T-cell (primary cell): ENCODE measurements at places on chromosomes 4 and X.

DNA sequence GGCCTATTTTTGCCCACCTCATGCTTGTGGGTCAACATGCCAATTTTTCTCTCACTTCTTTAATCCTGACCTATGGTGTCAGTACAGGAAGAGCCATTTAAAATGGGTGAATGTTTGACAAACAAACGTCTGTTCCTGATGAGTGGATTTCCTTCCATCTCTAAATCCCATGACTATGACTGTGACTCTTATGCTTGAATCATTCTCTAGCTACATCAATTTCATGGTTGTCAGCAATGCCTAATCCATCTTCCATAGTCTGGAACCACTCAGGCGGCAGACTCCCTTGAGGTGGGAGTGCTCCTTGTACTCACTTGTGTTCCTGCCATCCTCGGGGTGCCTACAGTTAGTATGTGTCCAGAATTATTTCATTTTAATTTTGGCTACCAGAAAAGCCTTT is 194.9 kb upstream of the RPS6KA3 start:
- no peak for DNase-seq

- no peak for DNase-seq
Observed at GRCh38 chrX:111634823-111635729, 45.9 kb upstream of the ALG13 start.

- DNase-seq = no peak
Observed at GRCh38 chrX:25531096-25531495, 515.3 kb upstream of the ARX start.

- DNase-seq = no peak
Observed at GRCh38 chr4:19417256-19417655, 834.4 kb upstream of the SLIT2 start.

DNA sequence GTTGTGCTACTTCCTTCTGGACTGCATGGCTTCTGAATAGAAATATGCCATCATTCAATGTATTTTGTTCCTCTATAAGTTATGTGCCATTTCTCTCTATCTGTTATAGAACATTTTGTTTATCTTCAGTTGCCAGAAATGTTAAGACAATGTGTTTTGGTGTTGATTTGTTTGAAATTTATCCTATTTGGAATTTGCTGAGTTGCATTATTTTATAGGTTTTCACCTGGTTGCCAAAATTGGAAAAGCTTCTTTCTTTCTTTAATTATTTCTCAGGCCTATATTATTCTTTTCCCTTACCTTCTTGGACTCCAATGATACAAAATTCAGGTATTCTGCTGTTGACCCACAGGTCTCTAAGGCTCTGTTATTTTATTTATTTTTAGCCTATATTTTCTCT is 33.4 kb upstream of the CFAP47 start:
- DNase-seq = no peak

DNA sequence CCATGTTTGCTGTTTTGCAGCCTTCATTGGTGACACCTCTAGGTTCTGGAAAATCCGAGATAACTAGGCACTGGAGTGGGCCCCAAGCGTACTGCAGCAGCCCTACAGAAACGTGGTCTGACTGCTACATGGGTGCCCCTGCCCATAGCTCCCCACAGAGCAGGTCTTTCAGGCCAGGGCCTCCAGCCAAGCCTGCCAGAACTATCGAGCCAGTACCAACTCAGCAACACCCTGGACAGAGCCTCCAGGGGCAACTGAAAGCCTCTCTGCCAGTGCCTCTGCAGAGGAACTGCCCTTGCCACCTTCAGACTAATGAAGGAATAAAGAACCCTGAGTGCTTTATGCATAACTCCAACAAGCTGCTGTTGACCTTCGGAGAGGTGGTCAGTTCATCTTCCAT is 111.1 kb upstream of the PPP3CA start:
- no peak for DNase-seq

GRCh38 chr4:86283371-86283770 is 76.5 kb downstream of the MAPK10 start:
- DNase-seq = no peak

DNA sequence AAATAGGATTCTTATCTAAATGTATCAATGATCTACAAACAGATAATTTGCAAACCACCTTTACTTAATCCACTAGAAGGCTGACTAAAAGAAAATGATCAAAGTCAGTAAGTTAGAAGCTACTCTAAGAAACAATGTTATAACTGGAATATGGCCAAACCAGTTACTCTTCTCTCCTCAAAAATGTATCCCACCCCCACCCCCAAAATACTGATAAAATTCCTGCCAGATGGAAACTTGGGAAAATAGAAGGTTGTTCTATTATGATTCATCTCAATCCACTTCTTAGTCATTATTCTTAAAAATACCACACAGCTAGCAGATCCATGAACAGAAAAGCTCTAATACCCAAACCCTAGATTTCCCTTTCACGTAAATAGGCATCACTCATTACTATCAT is 206.4 kb downstream of the KLHL13 start:
- DNase-seq = no peak

GRCh38 chr4:73743281-73743680 is 2.9 kb downstream of the CXCL8 start:
- DNase-seq = no peak

GRCh38 chrX:13257223-13258051 is 62.4 kb downstream of the ATXN3L start:
- no peak for DNase-seq

DNA sequence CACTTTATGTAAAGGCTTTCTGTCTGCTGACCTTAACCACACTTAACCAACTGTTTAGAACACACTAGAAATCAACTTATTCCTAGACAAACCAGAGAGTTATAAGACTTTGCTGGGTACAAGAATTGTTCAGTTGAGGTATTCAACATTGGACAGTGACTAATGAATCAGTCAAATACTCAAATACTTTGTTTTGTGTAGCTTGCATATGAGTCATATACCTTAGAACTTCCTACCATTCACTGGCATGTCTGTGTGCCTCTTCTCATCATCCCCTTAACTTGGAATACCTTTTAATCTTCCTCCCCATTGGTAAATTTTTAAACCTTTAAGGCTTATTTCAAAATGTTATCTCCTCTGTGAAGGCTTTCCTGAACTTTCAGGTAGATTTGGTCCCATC is 708.8 kb upstream of the GRIA3 start:
- DNase-seq = no peak

- DNase-seq = no peak
Observed at GRCh38 chrX:49171752-49172279, at the start of gene PLP2. TSS of gene PLP2 (plus strand) at chrX:49171898. CDS start at chrX:49172001, 103 bp downstream.

DNA sequence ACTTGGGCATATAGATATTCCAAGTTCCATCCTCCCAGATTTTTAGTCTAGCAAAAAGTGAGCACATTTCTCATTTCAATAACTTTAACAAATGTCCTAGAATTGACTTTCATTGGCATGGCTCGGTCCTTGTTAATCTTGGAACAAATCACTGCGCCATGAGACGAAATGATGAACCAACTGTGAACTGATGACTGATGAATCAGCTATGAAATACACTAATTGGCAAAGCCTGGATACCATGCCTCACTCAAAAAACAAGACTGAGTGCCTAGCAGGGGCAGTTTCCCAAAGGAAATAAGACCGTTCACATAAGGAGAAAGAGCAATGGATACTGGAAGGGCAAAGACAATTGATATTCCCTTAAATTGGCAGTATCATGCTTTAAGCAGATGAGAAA is 248.6 kb upstream of the VEGFC start:
- no peak for DNase-seq

- no peak for DNase-seq
Observed at GRCh38 chr4:3851881-3852280, 85.7 kb downstream of the ADRA2C start.

DNA sequence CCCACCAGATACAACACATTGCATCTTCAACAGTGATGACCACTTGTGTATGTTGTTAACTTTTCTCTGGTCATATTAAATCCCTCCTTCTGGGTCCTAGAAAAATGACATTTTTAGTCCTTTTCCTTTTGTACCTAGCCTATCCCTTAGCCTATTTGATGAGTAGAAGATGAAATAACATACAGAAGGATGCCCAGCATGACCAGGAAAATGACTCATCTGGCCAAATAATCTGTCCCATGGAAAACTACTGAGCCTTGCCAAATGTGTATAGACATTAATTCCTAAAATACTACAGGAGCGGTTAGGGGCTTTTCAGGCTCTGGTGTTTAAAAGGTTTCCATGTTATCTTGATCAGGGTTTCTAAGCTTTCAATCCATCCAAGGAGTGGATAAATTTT is 129.0 kb upstream of the KCNIP4 start:
- DNase-seq = no peak

DNA sequence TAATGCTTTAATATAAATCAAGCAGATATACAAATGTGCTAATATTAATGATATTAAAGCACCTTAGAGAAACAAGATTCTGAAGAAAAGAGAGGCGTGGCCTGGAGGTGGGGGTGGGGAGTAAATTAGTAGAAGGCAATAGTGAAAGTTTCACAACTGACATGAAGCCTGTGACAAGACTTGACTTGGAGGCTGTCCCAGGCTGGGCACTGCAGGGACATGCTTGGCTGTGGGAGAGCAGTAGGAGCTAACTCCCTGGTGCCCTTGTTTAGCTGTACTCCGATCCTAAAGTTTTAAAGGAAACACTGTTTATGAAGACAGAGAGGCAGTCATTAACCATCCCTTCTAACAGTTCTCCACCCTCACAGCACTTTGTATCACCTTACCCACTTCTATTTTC is 239.0 kb upstream of the MAB21L2 start:
- DNase-seq = no peak

GRCh38 chrX:135114392-135114791 is 5.9 kb downstream of the ETDB start:
- no peak for DNase-seq

- no peak for DNase-seq
Observed at GRCh38 chr4:144710526-144710912, 64.6 kb downstream of the HHIP start.

- DNase-seq = no peak
Observed at GRCh38 chr4:3316146-3316545, 23.3 kb downstream of the RGS12 start.

DNA sequence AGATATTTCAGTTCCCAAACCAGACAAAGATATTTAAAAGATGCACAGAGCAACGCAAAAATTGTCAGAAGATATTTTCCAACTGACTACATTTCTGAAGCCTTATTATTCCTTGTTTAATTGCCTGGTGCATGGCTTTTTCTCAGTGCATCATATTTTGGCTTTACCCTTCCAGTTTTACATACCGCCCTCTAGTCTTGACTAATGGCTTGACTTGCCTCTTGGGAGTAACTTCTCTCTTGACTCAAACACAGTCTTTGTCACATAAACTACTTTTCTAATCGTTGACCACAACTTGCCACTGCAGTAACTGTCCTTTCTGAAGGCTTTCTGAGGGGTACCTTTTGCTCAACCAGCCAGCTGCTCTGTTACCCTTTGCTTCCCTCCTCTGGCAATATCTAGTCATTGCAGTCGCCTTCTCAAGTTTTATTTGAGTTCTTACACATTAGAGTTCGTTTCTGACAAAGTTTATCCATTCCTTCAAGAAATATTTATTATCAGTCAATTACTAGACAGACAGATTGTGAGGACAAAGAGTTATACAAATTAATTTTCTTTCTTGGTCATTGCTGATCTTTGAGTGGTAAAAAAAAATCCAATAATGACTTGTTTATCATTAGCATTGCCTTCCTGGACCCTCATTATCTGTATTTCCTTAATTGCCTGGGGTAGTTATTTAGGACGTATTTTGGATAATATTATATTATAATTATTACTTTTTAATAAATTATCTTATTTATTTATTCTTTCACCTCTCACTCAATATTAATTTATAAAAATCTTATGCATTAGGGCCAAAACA is 506.9 kb upstream of the PCDH10 start:
- DNase-seq = no peak

- no peak for DNase-seq
Observed at GRCh38 chrX:134600714-134601113, 57.6 kb downstream of the PLAC1 start.

- no peak for DNase-seq
Observed at GRCh38 chr4:56863441-56864139, 42.1 kb upstream of the SPINK2 start.

- DNase-seq = no peak
Observed at GRCh38 chr4:146040623-146041022, 102.0 kb upstream of the ZNF827 start.

DNA sequence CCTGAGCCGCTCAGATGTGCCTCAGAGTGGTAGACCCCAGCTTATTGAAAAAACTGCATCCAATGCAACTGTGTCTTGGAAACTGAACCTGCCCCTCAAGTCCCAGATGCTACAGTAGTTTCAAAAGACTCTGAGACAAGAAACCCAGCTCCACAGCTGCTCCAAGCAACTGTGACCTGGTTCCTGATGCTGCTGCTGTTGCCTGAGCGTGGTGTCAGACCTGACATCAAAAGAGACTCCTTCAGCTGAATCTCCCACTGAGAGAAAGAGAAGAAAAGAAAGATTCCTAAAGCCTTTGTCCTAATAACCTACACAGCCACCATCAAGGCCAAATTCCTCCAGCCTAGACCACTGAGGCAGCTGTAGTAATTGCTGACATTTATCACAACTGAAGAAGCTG is 630.1 kb downstream of the STIM2 start:
- no peak for DNase-seq

DNA sequence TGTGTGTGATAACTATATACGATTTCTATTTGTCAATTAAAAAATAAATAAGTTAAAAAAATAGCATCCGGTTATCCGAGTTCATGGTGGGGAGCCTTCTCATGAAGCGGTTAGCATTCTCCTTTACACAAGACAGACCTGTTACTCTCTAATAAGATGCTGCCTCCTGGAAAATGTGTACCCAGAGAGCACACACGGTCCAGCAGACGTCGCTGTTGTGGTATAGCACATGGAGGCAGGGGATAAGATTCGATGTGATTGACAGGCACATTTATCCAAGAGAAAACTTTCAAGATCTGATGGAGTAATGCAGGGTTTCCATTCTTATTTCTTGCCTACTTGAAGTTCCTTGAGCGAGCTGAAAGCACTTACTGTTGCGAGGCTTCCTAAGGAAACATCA is 62.7 kb upstream of the STS start:
- no peak for DNase-seq

DNA sequence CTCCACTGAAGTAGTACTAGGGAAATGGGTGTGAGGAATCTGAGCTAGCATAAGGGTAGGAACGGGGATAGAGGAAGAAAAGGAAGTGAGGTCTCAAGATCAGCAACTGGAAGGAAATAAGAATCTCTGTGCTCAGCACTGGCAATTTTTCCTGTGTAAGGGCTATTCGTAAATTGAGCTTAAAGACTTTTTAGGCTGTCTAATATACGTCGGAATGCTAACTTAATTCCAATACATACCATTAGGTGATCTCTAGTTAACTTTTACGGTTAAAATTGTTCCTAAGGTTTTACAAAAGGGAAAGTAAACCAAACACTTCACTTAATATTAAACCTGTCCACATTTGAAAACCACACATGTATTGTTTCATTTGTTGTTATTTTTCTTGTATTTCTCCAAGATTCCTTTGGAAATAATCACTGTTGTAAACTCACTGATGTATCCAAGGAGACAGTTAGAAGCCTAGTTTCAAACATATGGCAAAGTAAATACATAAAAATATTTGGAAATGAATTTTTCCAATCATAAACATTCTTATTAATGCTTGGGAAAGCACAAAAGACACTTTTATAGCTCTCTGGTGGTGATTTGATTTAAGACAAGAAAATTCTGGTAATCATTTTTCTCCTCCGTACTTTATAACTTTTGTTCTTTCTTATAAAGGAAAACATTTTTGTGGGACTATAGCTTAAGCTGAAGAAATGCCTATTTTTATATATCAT is 28.1 kb upstream of the HPGDS start:
- DNase-seq = no peak
